Effector memory CD8-positive, alpha-beta T cell (primary cell): ENCODE measurements at places on chromosomes 1 and 21.

DNA sequence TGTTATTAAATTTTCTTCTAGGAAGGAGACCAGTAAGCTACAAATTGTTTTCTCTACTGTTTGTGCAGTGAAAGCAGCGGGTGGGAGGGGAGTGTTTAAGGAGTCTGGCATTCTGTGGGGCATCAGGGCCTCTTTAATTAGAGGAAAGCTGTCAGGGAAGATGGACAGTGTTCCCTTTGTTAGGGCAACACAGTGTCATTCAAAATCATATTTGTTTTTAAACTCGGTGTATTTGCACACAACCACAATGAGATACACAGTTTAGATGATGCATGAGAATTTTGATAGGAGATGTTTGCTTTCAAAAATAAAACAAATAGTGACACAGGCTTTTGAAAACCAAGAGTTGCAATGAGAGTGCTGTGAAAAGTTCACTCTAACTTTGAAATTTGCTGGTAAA, 15.1 kb upstream of the ST6GALNAC3 start:
- DNase-seq: no peak

- DNase-seq: no peak
Measured at GRCh38 chr1:117630423-117630998, 24.7 kb downstream of the TENT5C start.

DNA sequence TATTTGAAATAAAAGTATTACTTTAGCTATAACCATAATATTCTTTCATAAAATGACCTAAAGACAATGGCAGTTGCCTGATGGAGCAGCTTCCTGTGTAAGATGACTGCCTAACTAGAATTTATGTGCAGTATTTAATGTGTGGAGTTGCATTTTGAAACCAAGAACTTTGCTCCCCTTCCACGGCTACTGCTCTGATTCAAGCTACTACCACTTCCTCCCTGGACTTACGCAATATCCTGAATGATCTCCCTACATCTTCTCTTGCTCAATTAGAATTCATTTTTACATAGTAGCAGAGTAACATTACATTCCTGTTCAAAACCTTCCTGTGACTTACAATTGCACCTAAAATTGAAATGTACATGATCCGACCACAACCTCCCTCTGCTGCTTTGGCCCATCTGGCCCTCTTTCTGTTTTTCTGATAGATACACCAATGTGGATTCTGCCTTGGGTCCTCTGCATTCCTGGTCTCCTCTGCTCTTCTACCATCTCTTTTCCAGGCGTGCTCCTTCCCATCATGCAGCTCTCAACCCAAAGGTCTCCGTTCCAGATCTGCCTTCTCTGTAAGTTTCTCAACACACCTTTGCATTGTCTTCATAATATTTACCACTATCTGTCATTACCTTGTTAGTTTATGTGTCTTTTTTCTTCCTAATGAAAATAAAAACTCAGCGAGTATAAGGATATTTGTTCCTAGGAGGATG, 47.4 kb upstream of the USP25 start:
- no peak for DNase-seq

- no peak for DNase-seq
Measured at GRCh38 chr1:46284597-46285564, 18.5 kb downstream of the LRRC41 start.

GRCh38 chr1:101632548-101633272, 364.0 kb downstream of the OLFM3 start:
- no peak for DNase-seq

GRCh38 chr1:33377013-33377412, 53.9 kb downstream of the PHC2 start:
- no peak for DNase-seq

GRCh38 chr1:43668956-43669355, 19.0 kb downstream of the KDM4A start:
- DNase-seq: no peak
